Globus pallidus (tissue), 1 donor: ENCODE measurements at places on chromosomes 5 and 9.

- DNase-seq, result no peak
Observed at GRCh38 chr5:1762121-1762882, 37.3 kb downstream of the MRPL36 start.

GRCh38 chr9:114991861-114992260 lies 61.5 kb upstream of the TNFSF8 start:
- no peak for DNase-seq

DNA sequence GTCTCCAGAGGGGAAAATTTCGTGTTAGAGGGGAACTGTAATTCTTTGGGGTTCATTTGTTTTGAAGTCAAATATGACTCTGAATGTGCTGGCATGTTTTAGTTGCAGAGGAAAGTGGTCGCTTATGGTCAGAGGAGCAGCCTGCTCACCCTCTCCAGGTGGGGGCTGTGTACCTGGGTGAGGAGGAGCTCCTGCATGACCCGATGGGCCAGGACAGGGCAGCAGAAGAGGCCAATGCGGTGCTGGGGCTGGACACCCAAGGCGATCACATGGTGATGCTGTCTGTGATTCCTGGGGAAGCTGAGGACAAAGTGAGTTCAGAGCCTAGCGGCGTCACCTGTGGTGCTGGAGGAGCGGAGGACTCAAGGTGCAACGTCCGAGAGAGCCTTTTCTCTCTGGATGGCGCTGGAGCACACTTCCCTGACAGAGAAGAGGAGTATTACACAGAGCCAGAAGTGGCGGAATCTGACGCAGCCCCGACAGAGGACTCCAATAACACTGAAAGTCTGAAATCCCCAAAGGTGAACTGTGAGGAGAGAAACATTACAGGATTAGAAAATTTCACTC lies 13.5 kb downstream of the TXNDC15 start:
- DNase-seq, result no peak

GRCh38 chr5:124981901-124982300 lies 235.5 kb upstream of the ZNF608 start:
- no peak for DNase-seq

- no peak for DNase-seq
Observed at GRCh38 chr9:122143876-122144405, 15.6 kb downstream of the NDUFA8 start.

DNA sequence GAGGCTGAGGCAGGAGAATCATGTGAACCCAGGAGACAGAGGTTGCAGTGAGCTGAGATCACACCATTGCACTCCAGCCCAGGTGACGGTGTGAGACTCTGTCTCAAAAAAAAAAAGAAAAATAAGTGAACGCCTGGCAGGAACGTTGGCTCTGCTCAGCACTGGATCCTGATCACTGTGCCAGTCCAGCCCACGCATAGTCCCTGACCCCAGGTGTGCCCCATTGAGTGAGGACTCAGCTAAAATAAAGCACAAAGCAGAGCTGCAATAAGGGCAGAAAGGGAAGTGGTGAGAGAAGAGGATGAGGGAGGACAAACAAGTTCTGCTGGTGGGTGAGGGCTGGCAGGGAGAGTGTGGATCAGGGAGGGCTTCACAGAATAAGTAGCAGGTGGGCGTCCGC lies 4.3 kb downstream of the GRHPR start:
- DNase-seq, result no peak

DNA sequence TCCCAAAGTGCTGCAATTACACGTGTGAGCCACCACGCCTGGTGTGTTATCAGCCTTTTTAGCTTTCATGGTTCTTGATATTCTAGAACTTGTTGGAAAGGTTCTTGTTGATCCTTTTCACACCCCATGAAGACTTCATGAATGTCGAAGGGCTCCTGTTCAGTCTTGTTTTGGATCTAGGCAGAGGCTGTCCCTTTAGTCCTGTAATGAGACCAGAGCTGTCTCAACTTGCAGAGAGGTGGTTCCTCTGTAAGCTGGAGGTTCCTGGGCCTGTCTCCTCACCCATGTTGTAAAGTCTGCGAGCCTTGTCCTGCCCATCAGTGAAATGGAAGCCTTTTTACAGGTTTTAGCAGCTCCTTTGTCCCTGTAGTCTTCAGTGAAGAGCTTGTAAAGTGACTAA lies 38.2 kb downstream of the PRRC2B start:
- no peak for DNase-seq
